Natural killer cell (primary cell): ENCODE measurements at places on chromosomes 13 and 19. TPM values are rescaled to one million over a fixed set of nuclear protein-coding genes. Genes with fewer than 3 reads are reported as not detected.

NRTN gene
- not detected for total RNA-seq

LHFPL6 gene
- total RNA-seq, result not detected

GRCh38 chr13:43356567-43356966, 333.2 kb downstream of the DNAJC15 start:
- no peak for DNase-seq

GRCh38 chr19:6221878-6222746, 57.7 kb downstream of the MLLT1 start:
- no peak for DNase-seq

DNA sequence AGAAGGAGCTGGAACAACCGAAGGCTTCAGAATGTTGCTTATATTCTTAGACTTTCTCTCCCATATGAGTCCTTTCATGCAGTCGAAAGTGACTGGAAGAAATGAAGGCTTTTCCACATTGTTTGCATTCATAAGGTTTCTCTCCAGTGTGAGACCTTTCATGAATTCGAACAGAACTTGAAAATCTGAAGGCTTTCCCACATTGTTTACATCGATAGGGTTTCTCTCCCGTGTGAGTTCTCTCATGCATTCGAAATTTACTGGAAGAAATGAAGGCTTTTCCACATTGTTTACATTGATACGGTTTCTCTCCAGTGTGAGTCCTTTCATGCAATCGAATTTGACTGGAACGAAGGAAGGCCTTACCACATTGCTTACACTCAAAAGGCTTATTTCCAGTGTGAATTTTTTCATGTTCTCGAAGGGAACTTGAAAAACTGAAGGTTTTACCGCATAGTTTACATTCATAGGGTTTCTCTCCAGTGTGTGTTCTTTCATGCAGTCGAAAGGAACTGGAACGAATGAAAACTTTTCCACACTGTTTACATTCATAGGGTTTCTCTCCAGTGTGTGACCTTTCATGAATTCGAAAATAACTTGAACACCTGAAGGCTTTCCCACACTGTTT, 21.5 kb downstream of the ZNF14 start:
- DNase-seq, result no peak

DNA sequence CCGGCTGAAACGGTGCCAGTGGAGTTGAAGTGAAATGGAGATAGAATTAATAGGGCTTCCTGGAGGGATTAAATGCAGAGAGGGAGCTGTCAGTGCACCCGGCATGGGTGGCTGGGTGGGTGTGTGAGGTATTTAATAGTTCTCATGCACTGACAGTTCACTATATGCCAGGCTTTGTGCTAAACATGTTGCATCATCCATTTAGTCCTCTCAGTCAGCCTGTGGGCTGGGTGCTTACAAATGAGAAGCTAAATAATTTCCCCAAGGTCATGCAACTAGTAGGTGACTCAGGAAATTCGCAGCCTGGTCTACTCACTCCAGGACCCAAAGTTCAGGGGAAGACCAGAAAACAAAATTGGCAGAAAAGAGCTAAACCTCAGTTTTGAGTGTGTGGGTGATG, 63.5 kb upstream of the SPATA13 start:
- no peak for DNase-seq

GRCh38 chr13:90232291-90232690, 1115.2 kb upstream of the MIR17HG start:
- no peak for DNase-seq

- DNase-seq, result no peak
These were observed 476.8 kb downstream of the DIAPH3 start for GRCh38 chr13:59686798-59687394.
